ENCODE measurements at places on chromosomes 4 and X.

DNA sequence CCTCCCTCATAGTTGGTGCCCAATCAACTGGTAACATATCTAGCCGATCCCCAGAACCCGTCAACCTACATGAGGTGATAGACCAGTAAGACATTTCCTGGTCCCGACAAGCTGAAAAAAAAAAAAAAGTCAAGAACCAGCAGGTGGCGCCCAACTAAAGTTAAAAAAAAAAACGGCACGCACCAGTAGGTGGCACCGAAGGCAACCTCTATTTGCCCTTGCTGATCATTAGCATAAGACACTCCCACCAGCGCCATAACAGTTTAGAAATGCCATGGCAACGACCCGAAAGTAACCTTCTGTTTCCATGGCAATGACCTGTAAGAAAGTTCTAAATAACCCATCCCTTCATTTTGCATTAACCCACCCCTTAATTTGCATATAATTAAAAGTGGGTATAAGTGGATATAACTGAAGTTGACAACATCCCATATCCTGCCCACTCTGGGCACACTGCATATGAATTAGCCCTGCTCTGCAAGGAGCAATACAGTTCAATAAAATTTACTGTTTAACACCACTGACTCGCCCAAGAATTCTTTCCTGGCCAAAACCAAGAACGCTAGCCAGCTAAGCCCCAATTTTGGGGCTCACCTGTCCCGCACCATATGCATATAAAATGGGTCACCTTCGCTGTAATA is 83.9 kb upstream of the SPANXB1 start:
- DNase-seq, result no peak

DNA sequence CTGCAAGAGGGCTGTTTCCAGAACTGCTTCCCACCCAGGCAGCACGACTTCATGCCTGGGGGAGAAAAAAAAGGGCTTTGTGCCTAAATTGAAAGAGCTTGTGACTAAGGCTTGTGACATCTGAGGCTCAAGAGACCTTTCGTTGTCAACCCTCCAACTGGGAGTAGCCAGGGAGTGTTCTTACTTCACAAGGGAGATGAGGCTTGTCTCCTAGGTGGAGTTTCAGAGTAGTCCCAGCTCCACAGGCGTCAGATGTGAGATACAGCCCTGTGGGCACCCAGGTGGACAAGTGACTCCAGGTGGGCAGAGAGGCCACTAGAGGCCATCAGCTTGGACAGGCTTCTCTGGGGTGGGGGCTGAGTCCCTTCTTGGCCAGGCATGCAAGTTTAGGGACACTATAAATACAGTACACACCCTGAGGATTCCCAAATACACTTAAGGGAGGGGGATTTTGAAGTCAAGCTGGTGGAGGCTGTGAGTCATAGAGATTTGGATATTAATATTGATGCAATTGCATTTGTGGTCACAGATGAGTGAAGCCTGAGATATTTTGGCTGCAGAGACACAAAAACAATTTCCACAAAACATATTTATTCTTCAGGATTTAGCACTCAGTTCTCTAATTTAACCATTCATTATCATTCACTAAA is 40.1 kb upstream of the SETD7 start:
- no peak for DNase-seq

DNA sequence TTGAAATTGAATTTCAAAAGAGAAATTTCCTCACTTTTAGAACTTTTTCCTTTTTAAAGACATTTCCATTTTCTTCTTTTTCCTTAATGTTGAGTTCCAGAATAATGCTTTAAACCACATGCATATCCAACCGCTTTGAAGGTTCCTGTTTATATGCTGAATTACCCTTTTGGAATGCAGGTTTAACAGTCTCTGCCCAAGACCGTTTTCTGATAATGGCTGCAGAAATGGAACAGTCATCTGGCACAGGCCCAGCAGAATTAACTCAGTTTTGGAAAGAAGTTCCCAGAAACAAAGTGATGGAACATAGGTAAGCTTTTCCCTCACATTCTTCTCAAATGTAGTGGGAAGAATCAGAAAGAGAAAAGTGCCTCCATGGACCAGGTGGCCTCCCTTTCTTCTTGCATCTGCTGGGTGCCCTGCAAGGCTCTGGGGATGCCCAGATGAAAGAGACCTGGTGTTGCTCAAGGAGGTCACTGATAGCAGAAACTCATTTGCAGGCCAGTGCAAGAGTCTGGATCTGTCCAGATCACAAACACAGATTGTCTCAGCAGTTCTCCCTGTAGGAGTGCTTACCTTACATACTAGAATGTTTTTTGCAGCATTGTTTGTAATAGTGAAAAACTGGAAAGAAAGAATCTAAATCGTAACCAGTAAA is 42.9 kb downstream of the MOSPD2 start:
- DNase-seq, result no peak

DNA sequence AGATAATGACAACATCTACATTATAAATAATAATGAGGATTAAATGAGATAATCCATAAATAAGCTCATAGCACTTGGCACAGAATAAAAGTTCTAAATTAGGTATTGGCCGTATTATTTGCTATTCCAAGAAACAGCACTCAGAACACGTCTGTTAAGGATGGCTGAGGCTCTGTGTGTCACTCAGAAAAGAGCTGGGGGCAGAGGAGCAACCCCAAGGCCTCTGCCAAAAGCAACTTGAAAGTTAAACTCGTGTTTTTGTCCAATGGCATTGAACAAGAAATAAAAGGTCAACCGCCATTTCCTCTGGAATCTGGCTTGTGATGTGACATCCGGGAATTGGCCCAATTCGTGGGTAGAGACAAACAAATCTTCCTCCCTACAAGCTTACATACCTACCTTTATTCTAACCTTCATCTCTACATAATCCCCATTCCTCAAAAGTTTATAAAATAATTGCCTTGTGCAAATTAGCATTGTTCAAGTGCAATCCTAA is 42.3 kb upstream of the FAM241A start:
- DNase-seq, result no peak

- DNase-seq, result no peak
These were observed 107.7 kb downstream of the SMIM20 start for GRCh38 chr4:26021417-26022345.

DNA sequence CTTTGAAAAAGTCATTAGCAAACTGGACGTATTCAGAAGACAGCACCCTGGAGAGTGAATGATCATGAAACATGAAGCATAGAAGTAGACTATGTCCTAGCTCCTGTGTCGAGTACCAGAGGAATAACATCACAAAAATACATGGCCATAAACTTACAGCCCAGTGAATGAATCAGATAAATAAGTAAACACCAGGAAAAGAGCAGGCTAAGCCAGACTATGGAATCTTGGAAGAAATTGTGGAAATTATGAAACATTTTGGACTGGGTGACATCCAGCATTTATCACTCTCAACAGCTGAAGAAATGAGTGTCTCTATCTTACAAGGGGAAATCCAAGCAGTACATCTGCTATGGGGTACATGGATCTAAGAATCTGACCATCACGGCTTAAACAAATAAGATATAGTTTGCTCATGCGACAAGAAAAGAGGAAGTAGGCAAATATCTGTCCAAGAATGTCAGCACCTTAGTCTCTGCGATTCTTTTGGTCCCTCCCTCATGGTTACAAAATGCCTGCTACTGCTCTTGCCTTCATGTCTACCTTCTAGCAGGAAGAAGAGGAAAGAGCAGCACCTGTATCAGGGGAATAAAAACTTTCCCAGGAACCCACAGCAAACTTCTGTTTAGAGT is 481.5 kb downstream of the BCOR start:
- no peak for DNase-seq

DNA sequence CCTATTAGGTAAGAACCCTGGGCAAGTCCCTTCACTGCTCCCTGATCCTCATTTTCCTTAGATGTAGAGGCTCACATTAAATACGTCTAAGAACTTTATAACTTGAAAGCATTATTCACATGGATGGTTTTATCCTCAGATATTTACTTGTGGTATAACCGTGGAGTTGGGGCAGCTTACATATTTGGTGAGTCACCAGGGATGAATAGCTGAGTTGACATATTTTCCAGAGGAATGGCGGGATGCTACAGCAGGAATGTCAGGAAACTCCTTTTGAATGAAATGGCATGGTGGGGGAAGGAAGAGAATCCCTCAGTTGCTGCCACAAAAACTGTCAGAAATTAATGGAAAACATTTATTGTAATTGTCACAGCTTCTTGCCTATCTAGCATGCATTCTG is 165.3 kb upstream of the RPS6KA3 start:
- no peak for DNase-seq

DNA sequence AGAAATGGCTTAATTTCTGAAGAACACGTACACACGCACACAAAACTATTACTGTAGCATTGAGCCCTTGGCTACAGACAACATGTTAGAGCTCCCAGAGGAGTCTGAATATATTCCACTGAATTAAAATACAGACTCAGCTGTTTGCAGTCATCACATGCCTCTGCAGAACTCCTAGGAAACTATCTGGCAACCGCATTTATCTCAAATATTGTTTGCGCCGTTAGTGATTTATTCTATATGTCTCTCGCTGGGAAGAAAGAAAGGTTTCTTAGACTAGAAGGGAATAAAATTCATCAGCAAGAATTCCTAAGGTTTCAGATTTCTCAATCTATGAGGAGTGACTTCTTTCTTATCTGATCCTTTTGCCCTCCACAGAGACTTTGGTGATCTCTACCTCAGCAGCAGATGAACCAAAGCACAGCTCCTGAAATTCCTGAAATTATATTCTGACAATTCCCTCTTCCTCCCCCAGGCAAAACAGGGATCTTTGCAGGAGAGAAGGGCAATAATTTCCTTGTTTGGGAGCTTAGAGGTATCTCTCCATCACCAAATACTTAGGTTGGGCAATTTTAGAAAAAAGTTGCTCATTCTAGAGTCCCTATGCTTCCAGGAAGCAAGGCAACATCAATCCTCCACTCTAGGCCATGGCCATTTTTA is 199.2 kb downstream of the APBB2 start:
- DNase-seq, result no peak

DNA sequence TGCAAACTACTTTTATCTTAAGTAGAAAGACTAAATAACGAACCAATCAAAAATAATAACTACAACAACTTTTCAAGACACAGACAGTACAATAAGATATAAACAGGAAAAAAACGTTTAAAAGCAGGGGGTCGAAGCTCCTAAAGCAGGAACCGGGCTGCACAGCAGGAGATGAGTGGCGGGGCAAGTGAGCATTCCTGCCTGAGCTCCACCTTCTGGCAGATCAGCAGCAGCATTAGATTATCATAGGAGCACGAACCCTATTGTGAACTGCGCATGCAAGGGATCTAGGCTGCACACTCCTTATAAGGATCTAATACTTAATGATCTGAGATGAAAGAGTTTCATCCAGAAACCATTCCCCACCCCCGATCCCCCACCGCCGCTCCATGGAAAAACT is 146.2 kb downstream of the TEX11 start:
- DNase-seq, result no peak

GRCh38 chr4:111838406-111838930 is 306.8 kb upstream of the FAM241A start:
- DNase-seq, result no peak

GRCh38 chrX:41300758-41301437 is 33.1 kb upstream of the DDX3X start:
- no peak for DNase-seq

- no peak for DNase-seq
These were observed 69.2 kb downstream of the BLTP1 start for GRCh38 chr4:122221322-122221721.

DNA sequence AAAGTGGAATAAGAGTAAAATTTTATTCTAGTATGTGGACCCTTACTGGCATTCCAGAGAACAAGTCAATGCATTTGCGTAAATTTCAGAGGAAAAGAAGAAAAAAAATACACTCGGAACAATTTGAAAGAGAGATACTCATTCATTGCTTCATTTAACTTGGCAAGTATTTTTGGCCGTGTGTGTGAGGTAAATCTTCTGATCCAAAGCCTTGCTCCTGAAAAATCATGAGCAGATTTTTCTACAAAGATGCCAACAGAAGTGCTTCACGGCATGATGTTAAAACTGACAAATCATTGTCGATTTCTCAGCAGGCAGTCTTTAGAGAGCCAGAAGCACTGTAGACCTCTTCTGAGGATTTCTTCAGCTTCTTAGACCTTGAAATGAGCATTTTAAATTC is 194.0 kb downstream of the COX18 start:
- DNase-seq, result no peak

GRCh38 chr4:120680647-120681228 is 241.8 kb downstream of the PRDM5 start:
- DNase-seq, result no peak

- DNase-seq, result no peak
These were observed 51.4 kb downstream of the ENOX2 start for GRCh38 chrX:130851569-130851968.

DNA sequence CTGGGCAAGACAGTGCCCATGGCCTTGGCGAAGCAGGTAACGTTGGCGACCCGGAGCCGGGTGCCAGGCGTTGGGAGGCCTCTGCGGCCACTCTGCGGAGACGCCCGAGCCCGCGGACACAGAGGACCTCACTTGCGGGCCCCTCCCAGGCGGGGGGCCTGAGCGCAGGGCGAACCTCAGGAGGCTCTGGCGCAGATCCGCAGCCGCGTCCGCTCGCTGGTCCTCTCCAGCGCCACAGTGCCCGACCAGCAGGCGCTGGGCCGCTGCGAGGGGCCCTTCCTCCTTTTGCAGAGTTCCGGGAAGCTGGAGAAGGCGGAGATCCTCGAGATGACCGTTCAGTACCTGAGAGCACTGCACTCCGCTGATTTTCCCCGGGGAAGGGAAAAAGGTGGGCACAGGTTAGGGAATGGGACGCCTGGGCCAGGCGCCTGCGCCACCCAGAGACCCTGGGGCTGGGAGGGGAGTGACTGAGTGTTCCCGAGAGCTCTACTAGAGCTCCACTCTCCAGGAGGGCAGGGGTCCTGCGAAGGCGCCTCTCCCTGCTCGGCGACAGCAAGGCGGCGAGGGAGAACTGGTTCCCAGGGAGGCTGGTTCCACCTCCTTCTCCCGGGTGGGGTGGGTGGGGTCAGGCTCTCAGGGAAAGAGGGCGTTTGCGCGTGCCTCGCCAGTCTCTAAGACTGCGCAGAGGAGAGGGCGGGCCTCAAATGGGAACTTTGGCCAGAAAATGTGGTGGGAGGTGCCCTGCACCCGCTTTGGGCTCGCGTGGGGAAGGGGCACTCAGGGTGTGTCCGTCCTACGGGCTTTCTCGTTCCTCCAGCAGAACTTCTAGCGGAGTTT is 1.4 kb downstream of the HELT start:
- no peak for DNase-seq

GRCh38 chrX:115966920-115967319 is 203.6 kb upstream of the AGTR2 start:
- DNase-seq, result no peak

DNA sequence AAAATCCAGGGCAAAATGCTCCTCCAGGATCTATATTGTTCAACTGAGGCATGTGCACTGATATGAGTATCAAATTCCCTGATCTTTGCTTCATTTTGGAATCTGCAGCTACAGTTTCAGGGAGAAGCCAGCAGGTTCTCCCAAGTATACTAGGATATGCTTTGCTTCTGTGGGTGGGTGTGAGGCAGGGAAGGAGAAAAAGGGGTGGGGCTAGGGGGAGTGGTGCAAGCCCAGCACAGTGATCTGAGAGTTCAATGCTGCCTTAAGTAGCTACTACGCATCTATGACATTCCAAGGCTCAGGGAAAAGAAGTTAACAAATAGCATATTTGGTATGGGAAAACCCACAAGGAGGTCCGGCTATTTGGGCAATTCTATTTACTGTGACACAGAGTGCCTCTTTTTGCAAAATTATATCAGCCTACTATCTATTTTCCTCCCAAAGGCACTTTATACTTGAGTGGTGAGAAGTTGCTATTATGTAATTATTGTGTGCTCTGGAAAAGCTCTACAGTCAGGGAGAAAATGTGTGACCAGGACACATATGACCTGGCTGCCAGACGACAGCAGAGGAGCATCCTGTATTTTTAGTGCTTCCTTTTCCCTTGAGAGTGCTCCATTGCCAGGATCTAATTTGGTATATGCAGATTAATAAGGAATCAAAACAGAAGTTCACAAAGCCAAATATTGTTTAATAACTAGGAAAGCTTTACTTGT is 162.0 kb downstream of the RNF150 start:
- DNase-seq, result no peak
